CD4-positive, alpha-beta T cell treated with Interleukin-21 for 1 hour (primary cell): ENCODE measurements at places on chromosomes 7 and 10.

- no peak for DNase-seq
Observed at GRCh38 chr10:130550952-130551674, 414.9 kb downstream of the GLRX3 start.

DNA sequence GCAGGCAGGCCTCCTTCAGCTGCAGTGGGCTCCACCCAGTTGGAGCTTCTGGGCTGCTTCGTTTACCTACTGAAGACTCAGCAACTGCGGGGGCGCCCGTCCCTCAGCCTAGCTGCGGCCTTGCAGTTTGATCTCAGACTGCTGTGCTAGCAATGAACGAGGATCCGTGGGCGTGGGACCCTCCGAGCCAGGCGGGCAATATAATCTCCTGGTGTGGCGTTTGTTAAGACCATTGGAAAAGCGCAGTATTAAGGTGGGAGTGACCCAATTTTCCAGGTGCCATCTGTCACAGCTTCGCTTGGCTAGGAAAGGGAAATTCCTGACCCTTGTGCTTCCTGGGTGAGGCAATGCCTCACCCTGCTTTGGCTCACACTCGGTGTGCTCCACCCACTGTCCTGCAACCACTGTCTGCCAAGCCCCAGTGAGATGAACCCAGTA, 159.2 kb upstream of the FOXP2 start:
- DNase-seq = no peak

- DNase-seq = no peak
Observed at GRCh38 chr10:102010961-102011360, 45.0 kb downstream of the ARMH3 start.

GRCh38 chr10:93061594-93062513, 1.3 kb downstream of the CYP26C1 start:
- no peak for DNase-seq

GRCh38 chr7:102120666-102121195, 165.9 kb upstream of the SH2B2 start:
- DNase-seq = no peak

DNA sequence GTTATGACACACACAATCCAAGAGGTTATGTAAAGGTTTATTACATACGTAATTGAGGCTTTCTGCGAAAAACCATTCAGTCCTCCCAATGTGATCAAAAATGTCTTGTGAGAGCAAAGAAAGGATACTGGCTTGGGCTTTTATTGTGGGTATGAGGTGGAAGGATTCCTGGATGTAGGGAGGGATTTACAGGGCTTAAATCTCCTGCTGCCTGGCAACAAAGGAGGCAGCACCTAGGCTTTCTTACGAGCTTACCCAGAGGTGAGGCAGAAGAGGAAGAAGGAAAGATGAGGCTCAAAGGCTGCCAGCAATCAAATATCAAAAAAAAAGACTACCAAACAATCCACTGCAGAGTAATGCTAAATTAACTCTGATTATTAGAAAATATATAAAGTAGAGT, 1149.5 kb upstream of the POT1 start:
- no peak for DNase-seq

- DNase-seq = peak; percentile 13
Observed at GRCh38 chr7:88401009-88401623, 94.4 kb upstream of the STEAP4 start.

GRCh38 chr7:128108641-128109423, 77.6 kb upstream of the LRRC4 start:
- peak; percentile 50 for DNase-seq

- no peak for DNase-seq
Observed at GRCh38 chr10:8688881-8689280, 634.4 kb downstream of the GATA3 start.

DNA sequence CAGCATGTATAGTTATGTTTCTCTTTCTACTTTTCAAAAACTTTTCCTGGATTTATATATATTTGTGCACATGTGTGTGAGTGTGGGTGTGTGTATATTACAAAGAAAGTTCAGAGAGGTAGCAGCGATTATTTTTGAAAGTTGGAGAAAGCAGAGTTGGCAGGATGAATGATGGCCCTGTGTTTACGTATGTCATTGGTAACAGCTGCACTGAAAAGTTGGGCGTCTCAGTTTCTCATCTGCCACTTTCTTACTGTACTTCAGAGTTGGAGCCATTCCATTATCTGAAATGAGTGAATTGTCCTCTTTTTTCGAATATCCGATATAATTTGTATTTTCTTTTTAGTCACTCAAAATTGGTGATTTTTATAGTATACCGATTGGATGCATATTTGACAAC, 172.2 kb downstream of the CDK14 start:
- no peak for DNase-seq

DNA sequence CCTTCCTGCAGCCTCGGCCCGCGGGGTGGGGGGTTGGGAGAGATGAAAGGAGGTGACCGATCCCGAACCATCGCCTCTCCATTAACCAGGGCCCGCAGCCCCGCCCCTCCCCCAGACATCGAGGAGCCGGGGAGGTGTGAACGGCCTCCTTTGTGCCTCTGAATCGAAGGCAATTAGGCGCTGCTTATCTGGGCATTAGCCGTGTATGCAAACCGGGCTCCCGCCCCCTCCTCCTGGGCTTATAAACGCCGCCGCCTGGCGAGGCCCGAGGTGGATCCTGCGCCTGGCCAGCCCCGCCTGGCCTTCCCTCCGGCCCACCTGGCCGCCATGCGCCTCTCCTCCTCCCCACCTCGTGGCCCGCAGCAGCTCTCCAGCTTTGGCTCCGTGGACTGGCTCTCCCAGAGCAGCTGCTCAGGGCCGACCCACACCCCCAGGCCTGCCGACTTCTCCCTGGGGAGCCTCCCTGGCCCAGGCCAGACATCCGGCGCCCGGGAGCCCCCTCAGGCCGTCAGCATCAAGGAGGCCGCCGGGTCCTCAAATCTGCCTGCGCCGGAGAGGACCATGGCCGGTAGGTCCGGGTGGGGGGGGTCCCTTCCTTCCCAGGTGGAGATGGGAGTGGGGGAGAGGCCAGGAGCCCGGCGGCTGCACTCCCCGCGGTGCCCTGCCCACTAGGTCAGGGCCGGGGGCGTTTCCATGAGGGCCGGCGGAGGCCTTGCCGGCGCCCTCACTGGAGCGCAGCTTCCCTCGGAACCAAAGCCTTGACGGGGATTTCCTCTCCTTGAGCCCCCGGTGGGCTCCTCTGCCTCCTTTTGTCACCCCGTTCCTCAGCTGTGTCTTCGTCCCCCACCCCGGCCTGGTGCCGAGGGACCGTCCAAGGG, at the start of gene VENTX:
Gene VENTX (plus strand): TSS at position 268 of the 878 bp plus-strand sequence. CDS start 60 bp downstream, at position 328.
- DNase-seq = no peak

- no peak for DNase-seq
Observed at GRCh38 chr10:6072215-6072934, 10.2 kb upstream of the IL2RA start.

GRCh38 chr7:139423091-139423490, 60.4 kb downstream of the KLRG2 start:
- DNase-seq = no peak

GRCh38 chr7:146660839-146661238, 544.2 kb downstream of the CNTNAP2 start:
- no peak for DNase-seq

DNA sequence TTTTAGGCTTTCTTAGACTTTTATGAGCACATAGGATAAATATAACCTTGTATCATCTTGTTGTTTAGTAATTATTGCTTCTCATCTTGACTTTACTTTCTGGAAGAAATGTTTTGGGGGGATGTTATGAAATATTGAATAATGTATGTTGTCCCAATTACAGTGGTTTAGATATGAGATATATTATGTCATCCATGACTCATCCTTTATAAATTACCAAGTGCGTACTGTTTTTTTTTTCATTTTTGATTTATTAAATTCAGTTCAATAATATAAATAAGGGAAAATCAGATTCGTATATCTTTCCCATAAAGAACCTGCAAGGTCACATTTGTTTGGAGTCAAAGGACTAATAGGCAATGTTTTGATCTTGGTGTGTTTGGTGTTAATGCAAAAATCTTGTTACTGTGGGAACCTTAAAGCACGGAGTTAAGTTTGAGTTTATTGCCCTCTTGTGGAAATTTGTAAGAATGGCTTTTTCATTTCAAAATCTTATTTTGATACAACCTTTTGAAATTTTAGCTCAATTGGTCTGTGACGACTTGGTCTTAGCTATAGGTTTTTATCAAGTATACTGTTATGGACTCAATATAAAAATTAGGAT, 108.6 kb downstream of the SRI start:
- peak; percentile 19 for DNase-seq

- DNase-seq = no peak
Observed at GRCh38 chr10:7161484-7162250, 249.2 kb downstream of the SFMBT2 start.

DNA sequence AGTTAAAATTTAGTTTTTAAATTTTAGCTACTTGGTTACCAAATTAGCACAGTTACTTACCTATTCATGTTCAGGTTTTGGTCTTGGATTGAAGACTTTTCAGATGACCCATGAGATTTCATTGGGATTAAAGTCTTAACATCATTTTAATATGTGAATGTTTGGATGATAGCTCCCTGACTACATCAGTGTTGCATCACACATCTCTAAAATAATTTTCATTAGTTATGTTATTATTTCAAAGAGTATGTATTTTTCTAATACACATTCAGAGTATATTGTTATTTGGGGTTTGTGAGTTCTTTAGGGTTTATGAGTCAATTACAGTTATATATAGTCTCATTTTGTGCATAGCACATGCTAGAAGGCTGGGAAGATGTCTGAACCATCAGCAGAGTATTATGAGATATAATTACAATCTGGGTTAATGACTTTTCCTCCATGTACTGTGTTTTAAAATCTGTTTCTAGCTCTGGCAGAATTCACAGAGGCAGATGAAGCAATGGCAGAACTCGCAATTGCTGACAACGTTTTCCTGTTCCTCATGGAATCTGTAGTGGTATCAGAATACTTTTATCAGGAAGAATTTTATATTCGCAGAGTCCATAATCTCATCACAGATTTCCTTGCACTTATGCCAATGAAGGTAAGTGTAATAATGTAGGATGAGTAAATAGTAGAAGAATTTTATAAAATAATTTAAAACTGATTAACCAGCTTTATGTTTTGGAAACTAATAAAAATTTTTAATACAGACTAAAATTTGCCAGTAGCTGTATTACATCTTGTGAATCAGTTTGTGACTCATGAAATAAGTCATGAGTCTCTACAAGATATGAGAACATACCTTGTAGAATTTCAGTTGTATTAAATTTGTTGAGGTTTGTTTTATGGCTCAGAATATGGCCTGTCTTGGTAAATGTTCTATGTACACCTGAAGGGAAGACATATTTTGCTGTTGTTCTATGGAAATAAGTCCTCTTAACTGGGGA, 26.9 kb downstream of the NUP205 start:
- no peak for DNase-seq

DNA sequence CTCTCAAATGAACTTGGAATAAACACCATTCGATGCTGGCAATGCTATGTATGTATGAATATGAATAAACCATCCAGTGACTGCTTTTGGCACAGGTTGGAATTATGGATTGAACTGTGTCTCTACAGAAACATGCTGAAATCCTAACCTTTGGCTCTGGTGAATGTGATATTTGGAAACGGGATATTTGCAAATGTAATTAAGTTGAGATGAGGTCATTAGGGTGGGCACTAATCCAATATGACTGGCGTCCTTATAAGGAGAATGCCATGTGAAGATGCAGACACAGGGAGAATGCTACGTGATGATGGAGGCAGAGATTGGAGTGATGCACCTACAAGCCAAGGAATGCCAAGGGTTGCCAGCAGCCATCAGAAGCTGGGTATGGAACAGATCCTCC, 3.4 kb upstream of the ACTR3B start:
- DNase-seq = no peak
